ENCODE measurements at places on chromosomes 16 and 17.

GRCh38 chr17:79007504-79008381 is 1.8 kb downstream of the CANT1 start:
- DNase-seq: no peak

- DNase-seq: no peak
Measured at GRCh38 chr17:79785900-79786810, 8.2 kb downstream of the CBX2 start.

DNA sequence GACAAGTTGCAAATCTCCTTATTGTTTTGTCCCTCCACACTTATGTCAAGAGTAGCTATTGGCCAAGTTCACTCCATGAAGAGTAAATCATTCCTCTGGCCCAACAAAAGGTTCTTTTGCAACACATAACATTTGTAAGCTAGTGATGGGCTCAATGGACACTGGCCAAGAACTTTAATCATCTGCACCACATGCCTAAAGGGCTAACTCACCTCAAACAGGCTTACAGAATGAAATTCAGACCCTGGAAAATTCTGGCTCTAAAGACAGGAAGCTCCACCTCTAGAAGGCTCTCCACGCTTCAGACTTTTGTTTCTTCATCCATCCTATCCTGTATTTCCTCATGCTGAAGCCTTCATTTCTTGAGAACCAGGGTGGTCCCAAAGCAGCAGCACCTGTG is 10.9 kb upstream of the ANKFN1 start:
- DNase-seq: peak; percentile 6

GRCh38 chr17:67359960-67360791 is 6.2 kb downstream of the PSMD12 start:
- DNase-seq: no peak

DNA sequence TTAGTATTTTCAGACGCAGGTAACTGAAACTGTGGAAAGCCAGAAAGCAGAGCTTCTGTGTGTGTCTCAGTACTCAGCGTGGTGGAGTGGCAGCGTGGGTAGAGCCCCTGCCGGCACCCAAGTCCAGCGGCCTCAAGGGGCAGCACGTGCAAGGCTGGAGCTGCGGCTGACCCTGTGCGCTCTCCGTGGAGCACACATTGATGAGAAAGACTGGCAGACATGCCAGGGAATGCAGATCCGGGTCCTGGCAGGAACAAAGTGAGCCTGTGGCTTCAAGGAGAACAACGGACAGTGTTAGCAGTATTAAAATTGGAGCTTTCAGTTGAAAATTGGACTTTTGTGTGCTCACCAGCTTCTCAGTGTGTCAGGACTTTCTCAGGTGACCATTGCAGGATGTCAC is 23.3 kb downstream of the ZC3H18 start:
- no peak for DNase-seq

All from fibroblast of villous mesenchyme (primary cell).